ENCODE measurements at places on chromosomes 5 and 9. TPM values are rescaled to one million over a fixed set of nuclear protein-coding genes. Genes with fewer than 3 reads are reported as not detected.
A peak's percentile ranks its signal among the peaks of the same experiment; 100 is the strongest.

- no peak overlapping the region for H3K27ac ChIP-seq
- no peaks in the 10 kb centered on the region for H3K36me3 ChIP-seq
- H3K4me3 ChIP-seq: no peak overlapping the region
- H3K27me3 ChIP-seq: no peaks in the 10 kb centered on the region
Measured at GRCh38 chr5:149224282-149224681, 47.4 kb upstream of the AFAP1L1 start.

GRCh38 chr5:179275941-179276837 is 69.1 kb downstream of the ADAMTS2 start:
- no peak overlapping the region for H3K4me3 ChIP-seq
- peak overlapping the region; percentile 81 for H3K27ac ChIP-seq

DNA sequence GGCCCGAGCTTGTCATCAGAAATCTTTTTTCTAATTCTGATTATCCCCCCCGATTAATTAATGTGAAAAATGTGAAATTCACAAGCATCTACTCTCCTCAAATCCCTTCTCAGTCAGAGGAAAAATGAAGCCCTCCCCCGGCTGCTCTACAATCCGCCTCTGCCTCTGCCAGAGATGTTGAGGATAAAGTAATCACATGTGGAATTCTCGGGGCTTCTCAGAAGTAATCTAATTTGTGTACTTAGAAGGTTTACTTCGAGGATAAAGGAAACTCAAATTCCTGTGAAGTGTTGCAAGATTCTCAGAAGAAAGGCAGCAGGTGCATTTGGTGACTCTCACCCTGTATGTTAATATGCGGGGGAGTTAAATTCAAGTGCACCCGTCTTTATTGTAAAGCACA is 726.1 kb upstream of the ADAMTS16 start:
- H3K4me3 ChIP-seq: no peak overlapping the region
- no peaks in the 10 kb centered on the region for H3K27me3 ChIP-seq
- no peaks in the 10 kb centered on the region for H3K36me3 ChIP-seq
- no peak overlapping the region for H3K27ac ChIP-seq

The COL5A1 gene
- total RNA-seq: 12.8 TPM

- H3K36me3 ChIP-seq: no peaks in the 10 kb centered on the region
- H3K27ac ChIP-seq: no peak overlapping the region
- peaks cover 40% of the 10 kb centered on the region for H3K4me1 ChIP-seq
- no peak for DNase-seq
- no peak overlapping the region for H3K4me3 ChIP-seq
Measured at GRCh38 chr9:20681467-20681866, 2.6 kb upstream of the FOCAD start.

DNA sequence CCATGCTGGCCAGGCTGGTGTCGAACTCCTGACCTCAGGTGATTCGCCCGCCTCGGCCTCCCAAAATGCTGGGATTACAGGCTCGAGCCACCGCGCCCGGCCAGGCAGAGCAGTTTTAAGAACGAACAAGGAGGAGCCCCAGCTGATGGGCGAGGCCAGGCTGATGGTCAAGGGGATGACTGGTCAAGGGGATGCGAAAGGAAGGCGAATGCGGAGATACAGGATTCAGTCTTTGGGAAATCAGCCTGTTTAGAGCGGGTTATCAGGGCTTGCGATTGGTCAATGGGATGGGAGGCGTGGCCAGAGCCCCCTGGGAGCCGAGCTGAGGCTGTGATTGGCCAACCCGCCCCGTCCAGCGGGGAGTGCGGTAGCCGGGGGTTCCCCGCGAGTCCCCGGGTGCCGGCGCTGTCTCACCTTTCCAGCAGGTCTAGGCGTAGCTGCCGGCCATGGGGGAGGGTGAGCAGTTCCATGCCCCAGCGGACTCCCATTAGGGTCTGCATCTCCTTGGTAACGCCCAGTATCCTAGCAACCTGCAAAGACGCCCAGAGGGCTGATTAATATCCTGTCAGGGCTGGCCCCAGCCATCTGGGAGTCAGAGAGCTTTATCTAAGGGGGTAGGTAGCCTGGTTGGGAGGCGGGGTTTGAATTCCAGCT is 7.5 kb upstream of the TOR2A start:
- no peaks in the 10 kb centered on the region for H3K36me3 ChIP-seq
- peak overlapping the region; percentile 84 for H3K27ac ChIP-seq
- H3K27me3 ChIP-seq: no peaks in the 10 kb centered on the region

The SLC36A2 gene
- not detected for total RNA-seq

The SLC34A3 gene
- not detected for total RNA-seq

DNA sequence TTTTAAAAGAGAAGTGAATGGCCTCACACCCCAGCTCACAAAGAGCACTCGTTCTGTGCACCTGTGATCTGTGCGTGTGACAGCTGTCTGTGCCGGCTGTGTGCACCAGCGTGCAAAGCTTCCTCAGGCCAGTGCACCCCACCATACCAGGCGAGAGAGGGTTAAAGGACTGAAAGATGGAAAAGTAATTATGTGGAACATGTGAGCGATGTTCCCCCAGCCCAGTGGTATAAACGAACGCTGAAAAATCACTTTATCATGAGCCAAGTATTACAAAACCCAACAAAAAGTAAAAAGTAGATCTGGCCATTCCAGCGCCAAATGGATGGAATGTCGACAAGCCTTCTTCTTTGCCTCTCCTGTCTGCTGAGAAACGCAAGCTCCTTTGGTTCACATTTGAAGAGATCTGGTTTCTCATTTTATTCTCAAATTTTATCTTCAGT is 53.7 kb downstream of the IPPK start:
- DNase-seq: no peak
- no peak overlapping the region for H3K4me3 ChIP-seq
- H3K36me3 ChIP-seq: peaks cover 28% of the 10 kb centered on the region

DNA sequence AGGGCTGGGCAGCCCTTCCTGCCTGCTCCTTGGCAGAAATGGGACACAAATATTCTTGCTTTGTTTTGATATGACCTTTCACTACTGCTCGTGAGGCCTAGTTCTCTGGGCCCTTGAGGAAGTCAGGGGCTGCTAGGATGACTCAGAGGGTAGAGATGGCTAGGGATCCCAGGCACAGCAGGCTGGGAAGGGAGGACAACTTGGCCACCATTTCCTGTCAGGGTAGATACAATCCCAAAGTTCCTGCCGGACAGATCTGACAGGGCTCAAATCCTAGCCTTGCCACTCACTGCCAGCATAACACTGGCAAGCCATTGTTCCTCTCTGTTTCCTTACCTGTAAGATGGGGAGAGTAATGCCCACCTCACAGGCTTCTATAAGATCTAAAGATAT is 31.7 kb upstream of the MEIKIN start:
- no peak overlapping the region for H3K27ac ChIP-seq
- H3K4me3 ChIP-seq: no peak overlapping the region
- H3K4me1 ChIP-seq: peaks cover 28% of the 10 kb centered on the region

The DCTN3 gene
- 112 TPM for total RNA-seq

DNA sequence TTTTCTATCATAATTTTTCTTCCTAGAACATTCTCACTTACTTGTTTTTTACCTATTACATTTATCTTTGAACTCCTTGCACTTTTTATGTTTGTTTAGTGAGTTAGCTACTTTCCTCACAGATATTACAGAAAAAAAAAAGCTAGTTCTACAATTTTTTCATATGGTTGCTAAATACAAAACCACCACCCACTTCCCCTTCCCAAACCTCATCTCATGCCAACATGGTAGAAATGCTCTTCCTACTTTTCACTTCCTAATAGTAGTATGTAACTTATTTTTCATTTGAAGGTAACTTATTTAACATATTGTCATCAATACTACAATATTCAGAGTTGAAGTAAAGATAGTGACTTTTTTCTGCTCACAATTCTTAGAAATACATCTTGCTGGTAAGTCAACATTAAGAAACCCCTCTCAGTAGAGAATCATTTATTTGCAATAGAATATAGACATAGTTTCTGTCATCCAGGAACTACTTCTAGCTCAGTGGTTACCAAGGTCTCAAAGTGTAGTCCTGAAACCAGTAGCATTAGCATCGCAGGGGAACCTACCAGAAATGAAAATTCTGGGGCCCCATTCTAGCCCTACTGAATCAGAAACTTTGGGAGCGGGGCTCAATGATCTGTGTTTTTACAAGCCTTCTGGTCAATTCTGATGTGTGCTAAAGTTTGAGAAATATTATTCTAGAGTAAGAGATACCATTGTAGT is 1124.6 kb downstream of the DTWD2 start:
- DNase-seq: no peak
- H3K36me3 ChIP-seq: no peaks in the 10 kb centered on the region
- no peak overlapping the region for H3K27ac ChIP-seq
- no peak overlapping the region for H3K4me3 ChIP-seq
- H3K27me3 ChIP-seq: no peaks in the 10 kb centered on the region
- H3K4me1 ChIP-seq: no peaks in the 10 kb centered on the region

GRCh38 chr9:136354592-136355085 is 8.9 kb downstream of the DNLZ start:
- no peaks in the 10 kb centered on the region for H3K27me3 ChIP-seq
- no peak for DNase-seq
- no peak overlapping the region for H3K27ac ChIP-seq
- H3K4me3 ChIP-seq: no peak overlapping the region
- peaks cover 26% of the 10 kb centered on the region for H3K36me3 ChIP-seq
- H3K4me1 ChIP-seq: peaks cover 23% of the 10 kb centered on the region

The REEP2 gene
- total RNA-seq: 0.11 TPM

- no peak for DNase-seq
- H3K4me1 ChIP-seq: no peaks in the 10 kb centered on the region
- H3K36me3 ChIP-seq: peaks cover 58% of the 10 kb centered on the region
- H3K27me3 ChIP-seq: no peaks in the 10 kb centered on the region
- H3K27ac ChIP-seq: peak overlapping the region; percentile 92
Measured at GRCh38 chr5:132215329-132215728, 12.3 kb downstream of the P4HA2 start.

The C9orf50 gene
- not detected for total RNA-seq

DNA sequence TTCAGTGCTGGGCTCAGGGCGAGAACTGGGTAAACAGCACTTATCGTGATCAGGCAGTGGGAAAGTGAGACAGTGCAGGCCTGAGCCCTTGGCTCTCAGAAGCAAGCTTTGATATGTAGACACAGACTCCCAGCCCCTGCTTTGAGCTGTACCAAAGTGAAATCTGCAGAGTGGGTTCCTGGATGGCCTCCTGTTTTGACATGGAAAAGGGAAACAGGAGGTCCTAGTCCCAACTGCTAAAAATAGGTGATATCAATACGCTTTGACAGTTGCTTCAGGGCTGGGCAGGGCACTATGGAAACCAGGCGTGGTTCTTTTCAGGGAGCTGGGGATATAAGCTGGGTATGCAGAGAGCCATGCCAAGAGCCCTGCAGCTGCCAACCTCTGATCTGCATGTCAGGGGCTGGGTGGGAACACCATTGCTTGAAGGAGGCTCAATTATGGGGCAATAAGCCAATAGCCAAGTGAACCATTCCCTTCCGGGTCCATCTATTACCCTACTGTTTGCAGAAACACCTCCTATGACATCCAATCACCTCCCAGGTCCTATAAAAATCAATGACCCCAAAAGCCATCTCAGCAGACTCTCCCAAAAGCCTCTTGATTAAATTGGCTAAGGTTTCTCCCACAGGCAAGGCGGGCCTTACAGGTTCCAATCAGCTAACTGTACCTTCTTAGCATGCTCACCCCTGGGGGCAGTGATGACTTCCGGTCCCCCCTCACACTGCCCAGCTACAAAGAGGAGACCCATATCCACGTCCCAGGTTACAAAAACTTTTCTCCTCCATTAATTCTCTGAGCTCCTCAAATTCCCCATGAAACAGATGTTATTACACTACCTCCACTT is 45.8 kb downstream of the EPB41L4B start:
- DNase-seq: no peak
- H3K4me3 ChIP-seq: no peak overlapping the region
- H3K27ac ChIP-seq: no peak overlapping the region

The GRM6 gene
- not detected for total RNA-seq

The CATSPER3 gene
- total RNA-seq: 0.76 TPM

- H3K4me3 ChIP-seq: no peak overlapping the region
- no peaks in the 10 kb centered on the region for H3K27me3 ChIP-seq
- no peak overlapping the region for H3K27ac ChIP-seq
- no peak for DNase-seq
Measured at GRCh38 chr9:7554699-7555098, 244.9 kb downstream of the DMAC1 start.

- no peak for DNase-seq
- H3K4me3 ChIP-seq: no peak overlapping the region
- no peaks in the 10 kb centered on the region for H3K36me3 ChIP-seq
- no peaks in the 10 kb centered on the region for H3K27me3 ChIP-seq
- H3K4me1 ChIP-seq: no peaks in the 10 kb centered on the region
- no peak overlapping the region for H3K27ac ChIP-seq
Measured at GRCh38 chr9:1018121-1018520, 32.0 kb upstream of the DMRT2 start.

GRCh38 chr9:120693700-120694008 is 20.6 kb downstream of the MEGF9 start:
- no peak overlapping the region for H3K4me3 ChIP-seq
- no peak overlapping the region for H3K27ac ChIP-seq
- DNase-seq: no peak

The IL9 gene
- not detected for total RNA-seq

The PTGES2 gene
- 54.2 TPM for total RNA-seq

The SLC36A3 gene
- not detected for total RNA-seq
